Stimulated activated CD4-positive, alpha-beta T cell treated with anti-CD3 and anti-CD28 coated beads, Interleukin-15, amount 100 ng/mL, for 48 hours (primary cell): ENCODE measurements at places on chromosomes 16 and 17.
A peak's percentile ranks its signal among the peaks of the same experiment; 100 is the strongest.

GRCh38 chr16:22065252-22065651 lies 27.1 kb upstream of the VWA3A start:
- DNase-seq, result no peak

- DNase-seq, result no peak
Measured at GRCh38 chr17:57600074-57600473, 145.0 kb downstream of the CCDC182 start.

DNA sequence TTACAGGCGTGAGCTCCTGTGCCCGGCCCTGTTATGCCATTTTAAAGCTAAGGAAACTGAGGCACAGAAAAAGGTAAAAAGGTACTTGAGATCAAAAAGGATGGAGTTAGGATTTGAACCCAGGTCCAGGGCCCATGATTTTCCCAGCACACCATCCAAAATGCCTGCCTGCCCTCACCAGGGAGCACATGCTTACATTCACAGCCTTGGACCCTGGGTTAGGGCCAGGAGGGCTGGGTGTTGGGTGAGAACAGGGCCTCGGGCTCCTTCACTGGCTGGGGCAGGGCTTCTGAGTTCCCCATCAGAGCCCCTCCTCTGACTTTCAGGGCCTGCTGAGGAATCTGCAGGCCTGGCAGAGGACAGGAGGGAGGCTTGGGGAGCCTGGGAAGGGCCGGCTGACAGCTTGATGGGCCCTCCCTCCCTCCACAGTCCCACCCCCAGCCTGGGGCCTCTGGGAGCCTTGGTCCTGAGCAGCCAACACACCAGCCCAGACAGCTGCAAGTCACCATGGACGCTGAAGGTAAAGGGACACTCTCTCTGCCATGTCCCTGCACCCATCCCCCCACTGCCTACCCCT lies at the start of gene QPRT:
TSS of gene QPRT (plus strand) at position 490 of the 577 bp plus-strand sequence. CDS start at position 508, 18 bp downstream.
- no peak for DNase-seq

DNA sequence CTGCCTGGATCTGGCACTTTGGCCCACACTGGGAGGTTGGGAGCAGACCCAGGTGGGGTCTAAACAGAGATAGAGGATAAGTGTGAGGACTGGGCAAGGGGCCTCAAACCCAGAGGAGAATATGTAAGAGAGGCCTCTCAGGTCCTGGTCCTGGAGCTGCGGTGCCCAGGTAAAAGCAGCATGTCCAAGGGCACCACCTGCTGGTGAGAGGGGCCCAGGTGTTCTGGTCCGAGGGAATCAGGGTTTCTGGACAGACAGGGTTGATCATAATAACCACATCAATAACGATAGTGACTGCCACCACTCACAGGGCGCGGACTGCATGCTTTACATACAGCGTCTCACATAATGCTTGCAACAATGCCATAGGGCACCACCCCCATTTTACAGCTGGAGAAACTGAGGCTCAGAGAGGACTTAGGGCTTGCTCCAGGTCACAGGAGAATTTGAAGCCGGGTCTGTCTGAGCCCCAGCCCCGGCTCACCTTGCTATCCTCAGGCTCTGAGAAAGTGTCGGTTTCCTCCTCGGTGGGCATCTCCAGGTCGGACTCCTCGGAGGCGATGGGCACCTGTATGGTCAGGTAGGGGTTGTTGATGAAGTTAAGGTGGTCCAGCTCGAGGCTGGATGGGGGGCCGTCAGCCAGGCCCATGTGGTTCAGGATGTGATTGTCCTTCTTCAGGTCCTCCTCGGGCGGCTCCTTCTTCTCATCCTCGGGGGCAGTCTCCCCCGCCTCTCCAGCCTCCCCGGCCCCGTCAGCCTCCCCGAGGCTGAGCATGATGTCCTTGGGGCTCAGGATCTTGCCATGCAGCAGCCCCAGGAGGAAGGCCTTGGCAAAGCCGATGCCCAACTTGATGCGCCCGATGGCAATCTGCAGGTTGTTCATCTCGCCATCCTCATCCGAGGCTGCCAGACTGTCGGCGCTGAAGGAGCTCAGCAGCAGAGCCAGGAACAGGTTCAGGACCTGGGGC lies 19.1 kb upstream of the CD79B start:
- DNase-seq, result no peak

DNA sequence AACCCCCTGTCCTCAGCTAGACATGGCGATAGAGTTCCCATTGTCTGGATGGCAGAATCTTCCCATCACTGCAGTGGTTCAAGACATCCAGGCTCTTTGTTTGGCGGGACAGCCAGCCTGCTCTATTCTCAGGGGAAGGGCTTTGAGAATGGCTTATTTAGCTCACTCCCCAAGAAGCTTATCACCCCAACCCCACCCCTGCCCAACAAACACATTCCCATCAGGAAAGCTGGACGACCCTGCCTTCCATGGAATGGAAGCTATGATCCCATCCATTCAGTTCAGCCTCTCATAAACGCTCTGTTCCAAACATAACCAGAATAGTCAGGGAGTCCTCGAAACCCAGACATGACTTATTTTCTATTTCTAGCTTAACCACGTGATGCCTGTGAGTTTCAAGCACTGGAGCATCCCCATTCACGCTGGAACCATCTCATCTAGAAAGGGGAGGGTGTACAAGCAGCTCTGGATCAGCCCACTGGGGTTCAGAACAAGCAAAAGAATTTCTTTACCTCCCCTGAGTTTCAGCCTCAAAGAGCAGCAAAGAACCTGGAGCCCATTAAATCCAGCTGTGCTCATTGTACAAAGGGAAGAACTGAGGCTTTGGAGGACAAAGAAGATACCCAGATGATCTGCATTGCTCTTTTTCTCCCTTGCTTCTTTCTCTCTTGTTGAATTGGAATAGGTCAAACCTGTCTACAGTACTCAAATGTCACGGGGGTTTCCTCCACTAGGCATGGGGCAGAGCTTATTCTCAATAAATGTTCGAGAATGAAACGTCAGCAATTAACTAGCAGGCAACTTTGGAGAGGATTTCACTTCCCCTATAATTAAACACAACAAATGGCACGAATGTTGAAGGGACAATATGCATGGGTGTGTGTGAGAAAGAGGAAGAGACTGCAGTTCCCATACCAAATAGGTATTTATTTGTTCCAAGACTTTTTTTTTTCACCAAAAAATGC lies 93.1 kb downstream of the XYLT1 start:
- DNase-seq, result no peak

DNA sequence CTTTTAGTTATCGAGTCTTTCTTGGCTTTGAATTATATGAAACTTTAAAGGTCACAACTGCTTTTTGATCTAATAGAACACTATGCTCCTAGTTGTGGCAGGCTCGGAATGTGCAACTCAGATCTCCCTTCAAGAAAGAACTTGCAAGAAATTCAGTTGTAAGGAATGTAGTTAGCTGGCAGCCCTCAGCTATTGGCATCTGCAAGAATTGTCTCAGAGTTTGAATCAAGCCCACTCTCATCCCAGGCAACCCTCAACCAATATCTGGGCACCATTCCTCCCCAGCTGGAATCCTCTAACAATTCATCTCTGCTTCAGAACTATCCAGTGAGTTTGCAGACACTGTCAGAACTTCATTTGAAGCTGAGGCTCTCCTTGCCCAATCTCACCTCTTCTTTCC lies 447.2 kb downstream of the KIF2B start:
- DNase-seq, result no peak

GRCh38 chr17:50615828-50616227 lies 18.9 kb upstream of the ABCC3 start:
- DNase-seq, result no peak

DNA sequence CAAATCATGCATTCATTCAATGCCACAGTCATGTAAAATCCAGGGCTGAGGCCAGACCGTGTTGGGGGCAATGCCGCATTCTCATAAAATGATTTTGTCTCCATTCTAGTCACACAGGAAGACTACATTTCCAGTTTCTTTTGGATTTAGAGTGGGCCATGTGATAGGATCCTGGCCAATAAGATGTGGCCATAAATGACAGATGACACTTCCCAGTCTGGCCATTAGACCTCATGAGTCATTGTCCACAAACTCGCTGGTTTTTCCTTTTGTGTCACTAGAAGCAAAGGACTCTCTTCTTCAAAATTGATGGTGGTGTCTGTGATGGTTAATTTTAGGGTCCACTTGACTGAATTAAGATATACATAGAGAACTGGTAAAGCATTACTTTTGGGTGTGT lies 352.3 kb downstream of the UTP18 start:
- DNase-seq, result no peak

GRCh38 chr16:2156849-2157224 lies 1.3 kb downstream of the TRAF7 start:
- no peak for DNase-seq

GRCh38 chr16:79077346-79077745 lies 523.2 kb downstream of the MAF start:
- no peak for DNase-seq

- no peak for DNase-seq
Measured at GRCh38 chr17:77861981-77862645, 96.4 kb upstream of the TNRC6C start.

DNA sequence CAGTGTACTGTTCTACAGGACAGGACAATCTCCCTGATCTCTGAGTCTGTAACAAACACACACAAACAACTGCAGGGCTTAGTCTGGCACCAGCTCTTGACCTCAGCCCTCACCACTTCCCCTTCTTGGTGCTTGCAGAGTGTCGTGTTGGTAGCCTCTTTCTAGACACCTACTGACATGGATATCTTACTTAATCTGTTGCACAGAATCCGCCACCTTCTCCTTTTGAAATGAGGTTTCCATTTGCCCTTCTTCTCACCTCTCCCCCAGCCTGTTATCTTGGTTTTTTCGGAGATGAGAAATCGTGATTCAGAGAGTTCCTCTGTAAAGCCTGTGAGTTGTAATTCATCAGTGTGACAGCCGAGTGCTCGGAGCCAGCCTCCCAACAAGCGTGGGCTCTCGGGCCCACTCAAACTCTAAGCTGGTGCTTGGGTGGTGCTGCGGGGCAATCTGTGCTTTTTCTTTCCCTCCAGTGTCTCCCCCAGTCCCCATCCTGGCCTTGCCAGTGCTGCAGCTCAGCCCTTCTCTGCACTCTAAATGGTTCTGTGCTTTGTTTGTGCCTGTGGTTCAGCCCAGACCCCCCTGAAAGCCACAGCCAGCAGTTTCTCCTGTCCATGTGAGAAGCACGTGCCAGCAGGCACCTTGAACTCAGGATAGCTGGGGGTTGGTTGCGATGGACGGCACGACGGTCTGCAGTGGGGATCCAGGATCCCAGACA lies 28.1 kb downstream of the KIAA0513 start:
- peak; percentile 67 for DNase-seq

GRCh38 chr16:1771864-1772361 lies 570 bp upstream of the NME3 start:
- DNase-seq, result no peak

DNA sequence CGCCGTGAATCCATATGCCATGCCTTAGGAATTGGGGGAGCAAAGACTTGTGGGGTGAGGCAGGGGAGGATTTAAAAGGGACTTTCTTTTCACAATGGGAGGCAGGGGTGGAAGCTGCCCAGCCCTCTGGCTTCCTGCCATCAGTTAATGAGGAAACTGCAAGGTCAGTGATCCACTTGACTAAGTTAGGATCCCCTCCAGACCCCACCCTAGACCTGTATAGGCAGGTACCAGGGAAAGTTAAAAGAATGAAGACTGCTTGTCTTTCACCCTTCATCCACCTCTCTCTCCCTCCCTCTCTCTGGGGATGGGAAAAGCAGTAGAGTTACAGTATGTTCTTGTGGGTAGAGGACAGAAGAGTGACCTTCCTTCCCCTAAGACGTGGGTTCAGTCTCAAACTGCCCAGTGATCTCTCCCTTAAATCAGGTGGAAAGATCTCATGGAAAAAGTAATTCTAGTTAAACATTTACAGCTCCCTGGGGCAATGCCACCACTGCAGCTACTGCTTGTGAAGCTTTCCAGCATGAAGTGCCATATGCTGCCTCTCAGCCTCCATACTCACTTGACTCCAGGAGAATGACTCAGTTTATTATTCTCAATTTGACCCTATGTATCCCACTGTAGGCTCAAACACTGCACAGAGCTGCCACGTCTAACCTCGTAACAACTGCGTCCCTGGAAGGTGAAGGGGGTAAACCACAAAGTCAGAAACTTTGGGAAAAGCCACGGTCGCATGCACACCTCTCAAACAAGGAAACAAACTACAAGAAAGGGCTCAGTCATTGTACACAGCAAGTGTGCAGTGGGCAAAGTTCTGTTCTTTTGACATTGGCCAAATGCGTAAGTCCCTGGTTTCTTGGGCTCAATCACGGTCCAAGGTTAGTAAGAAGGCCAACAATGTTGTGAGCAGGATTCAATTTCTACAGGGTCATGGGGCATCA lies 1.2 kb downstream of the COA3 start:
- DNase-seq, result no peak

- DNase-seq, result no peak
Measured at GRCh38 chr16:31055613-31056012, 18.4 kb downstream of the ZNF668 start.

DNA sequence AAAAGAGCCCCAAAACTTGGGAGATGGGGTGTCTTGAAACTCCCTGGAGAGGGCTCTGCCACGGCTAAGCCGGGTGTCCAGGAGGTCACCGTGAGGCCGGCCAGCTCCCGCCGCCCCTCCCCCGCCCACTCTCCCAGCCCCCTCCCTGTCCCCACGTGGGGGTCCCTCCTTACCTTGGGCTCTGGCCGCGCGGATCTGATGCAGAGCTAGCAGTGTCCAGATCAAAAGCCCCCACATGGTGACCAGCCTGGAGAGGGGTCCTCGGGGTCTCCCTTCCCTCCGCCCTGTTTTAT lies 447 bp downstream of the SDK2 start:
- DNase-seq, result no peak

GRCh38 chr16:12057266-12057665 lies 80.7 kb downstream of the SNX29 start:
- DNase-seq, result no peak

DNA sequence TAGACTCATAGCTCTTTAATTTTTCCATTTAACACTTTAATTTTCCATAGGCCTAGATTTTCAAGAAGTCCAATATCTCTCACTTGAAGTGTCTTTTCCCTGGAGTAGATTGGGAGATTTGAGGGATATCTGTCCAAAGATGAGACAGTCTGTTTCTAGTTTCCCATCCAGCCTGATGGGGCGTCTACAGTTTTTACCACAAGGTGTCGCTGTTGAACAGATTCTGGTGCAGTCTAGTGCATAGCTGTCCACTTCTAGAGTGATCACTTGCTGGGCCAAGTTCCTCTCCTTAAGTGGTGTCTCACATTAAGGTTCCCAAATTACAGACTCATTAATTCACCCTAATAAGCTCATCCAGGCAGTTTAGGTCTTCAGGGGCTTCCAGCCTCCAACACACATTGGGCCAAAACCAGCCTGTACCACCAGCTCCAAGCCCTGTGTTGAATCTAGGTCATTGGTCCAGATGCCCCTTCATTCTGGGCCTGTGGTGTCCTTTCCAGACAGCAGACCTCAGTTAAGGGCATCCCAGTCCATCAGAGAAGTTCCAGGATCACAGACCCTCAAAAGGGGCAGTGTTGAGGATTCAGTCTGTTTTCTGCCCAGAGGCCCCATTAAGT lies 9.4 kb downstream of the SNX20 start:
- DNase-seq, result no peak

- DNase-seq, result no peak
Measured at GRCh38 chr17:28737770-28738679, 5.8 kb upstream of the TRAF4 start.

DNA sequence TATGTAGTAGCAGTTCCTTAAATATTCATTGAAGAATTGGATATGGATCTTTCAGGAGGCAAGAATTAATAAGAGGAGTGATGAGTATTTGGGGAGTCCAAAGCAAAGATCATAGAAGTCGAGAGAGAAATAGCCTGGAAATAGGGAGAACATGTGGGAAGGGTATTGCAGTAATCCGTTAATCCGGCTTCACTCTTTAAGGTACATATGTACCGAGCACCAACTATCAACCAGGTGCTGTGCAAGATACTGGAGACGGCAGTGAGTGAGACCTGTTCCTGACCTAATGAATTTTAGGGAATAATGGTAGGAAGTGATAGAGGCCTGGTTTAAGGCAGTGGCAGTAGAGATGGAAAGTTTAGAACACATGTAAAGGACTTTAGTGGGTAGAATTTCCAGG lies 1.1 kb downstream of the ELP5 start:
- no peak for DNase-seq
